Activated naive CD8-positive, alpha-beta T cell treated with anti-CD3 and anti-CD28 coated beads, Interleukin-2, amount 10 ng/mL, durations not matched to agents 7 days and 5 days (primary cell): ENCODE measurements at places on chromosomes 5 and 9. TPM values are rescaled to one million over a fixed set of nuclear protein-coding genes. Genes with fewer than 3 reads are reported as not detected.

The RANBP3L gene
- total RNA-seq, result not detected

DNA sequence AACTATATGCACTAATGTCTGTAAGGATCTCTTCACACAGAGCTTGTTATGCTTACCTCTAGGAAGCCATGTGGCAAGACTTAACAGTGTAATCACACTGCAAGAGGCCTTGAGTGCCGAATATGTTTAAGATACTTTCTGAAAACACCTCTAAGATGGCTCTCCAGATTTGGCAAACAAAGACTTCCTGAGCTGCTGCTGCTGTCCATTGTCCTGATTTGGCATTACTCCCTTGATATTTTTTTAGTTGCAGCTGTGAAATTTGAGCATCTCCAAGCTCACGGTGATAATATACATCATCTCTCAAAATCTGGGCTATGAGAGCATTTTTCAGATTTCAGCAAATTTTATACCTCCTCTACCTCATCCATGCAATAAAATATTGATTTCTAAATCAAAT, 384.5 kb upstream of the CDH6 start:
- DNase-seq, result no peak

DNA sequence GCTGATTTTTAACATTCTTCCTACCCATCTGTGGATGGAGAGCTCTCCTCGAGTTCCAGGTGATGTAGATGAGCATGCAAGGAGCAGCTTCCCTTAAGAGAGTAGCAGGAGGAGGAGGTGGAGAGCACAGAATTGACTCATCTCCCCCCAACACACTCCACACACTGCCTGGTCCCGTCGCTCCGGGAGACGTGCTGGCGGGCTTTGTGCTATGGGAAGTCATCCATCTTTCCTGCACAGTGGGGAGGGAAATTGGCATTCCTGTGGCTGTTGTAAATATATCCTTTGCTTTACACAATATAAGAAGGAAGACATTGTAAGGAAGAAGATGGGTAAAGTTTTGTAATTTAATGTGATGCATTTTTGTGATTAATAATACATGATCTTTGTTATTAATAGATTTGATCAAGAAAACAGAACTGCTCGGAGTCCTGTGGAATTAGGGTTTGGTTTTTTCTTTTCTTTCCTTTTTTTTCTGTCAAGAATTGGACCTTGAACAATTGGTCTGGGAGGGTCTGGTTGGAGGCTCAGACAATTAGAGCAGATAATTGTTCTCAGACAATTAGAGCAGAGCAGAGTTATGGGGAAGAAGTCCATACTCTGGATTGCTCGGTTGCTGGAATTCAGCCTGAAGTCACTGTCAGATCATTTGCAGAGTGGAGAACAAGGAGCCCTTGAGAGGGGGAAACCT, 297.8 kb downstream of the GADD45G start:
- no peak for DNase-seq

The PCDHB2 gene
- total RNA-seq, result not detected

DNA sequence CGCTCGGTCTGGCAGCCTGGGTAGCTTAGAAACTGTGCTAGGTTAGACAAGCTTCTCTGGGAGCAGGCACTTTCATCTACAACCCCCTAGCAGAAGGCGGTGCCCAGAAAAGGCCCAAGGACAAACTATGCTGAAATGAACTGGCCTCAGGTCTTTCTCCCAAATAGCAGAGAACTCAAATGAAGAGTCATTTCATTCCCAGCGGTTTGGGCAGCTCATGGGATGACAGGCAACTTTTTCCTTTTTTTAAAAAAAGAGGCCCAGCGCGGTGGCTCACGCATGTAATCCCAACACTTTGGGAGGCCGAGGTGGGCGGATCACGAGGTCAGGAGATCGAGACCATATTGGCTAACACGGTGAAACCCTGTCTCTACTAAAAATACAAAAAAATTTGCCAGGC, 2.5 kb downstream of the RAPGEF1 start:
- DNase-seq, result no peak

DNA sequence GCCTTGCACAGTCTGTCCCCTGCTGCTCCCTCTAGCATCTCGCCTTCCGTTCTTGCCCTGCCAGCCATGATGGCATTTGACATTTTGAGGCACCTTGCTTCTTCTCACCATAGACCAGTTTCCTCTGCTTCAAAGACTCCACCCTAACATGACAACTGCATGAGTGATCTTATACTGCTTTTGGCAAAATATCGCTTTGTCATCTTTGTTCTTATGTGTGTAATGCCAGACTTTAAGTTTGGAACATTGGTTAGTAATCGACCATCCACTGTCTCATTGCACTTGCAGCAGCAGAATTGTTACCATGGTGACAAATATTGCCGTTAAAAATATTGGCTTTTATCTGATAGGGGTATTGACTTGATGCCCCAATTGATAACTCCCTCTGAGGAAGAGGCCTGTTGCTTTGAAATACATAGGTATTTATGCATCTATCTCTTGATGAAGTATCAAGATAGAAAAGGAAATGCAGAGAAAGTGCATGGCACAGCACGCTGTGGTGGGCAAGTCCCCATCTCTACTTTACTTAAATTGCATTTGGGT, 6.8 kb downstream of the GARIN3 start:
- no peak for DNase-seq

The CARTPT gene
- total RNA-seq, result not detected

The BAAT gene
- not detected for total RNA-seq

GRCh38 chr5:17167171-17167891, 50.1 kb upstream of the BASP1 start:
- DNase-seq, result no peak

- DNase-seq, result no peak
Measured at GRCh38 chr5:30804739-30805505, 388.6 kb upstream of the CDH6 start.

The DBH gene
- total RNA-seq, result not detected

- DNase-seq, result no peak
Measured at GRCh38 chr9:899440-900184, 58.1 kb downstream of the DMRT1 start.
